ENCODE measurements at places on chromosomes 2 and 18. TPM values are rescaled to one million over a fixed set of nuclear protein-coding genes. Genes with fewer than 3 reads are reported as not detected.

Gene FOXD4L1
- total RNA-seq = 0.16 TPM

DNA sequence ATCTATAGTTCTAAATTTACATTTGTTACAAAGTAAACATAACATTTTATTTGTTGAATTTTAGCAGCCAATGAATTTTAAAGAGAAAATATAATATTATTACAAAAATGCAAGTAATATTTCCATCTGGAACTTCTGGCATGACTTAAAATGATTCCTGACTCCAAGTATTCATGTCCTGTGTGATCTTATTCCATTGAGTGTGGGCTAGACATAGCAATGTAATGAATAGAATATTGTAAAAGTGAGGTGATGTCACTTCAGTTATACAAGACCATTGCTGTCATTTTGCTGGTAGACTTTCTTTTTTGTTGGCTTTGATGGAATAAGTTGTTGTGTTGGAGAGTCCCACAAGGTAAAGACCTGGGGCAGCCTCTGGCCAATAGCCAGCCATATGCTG is 912.2 kb upstream of the PIK3C3 start:
- H3K27me3 ChIP-seq = no peaks in the 10 kb centered on the region
- DNase-seq = no peak
- no peak overlapping the region for H3K27ac ChIP-seq
- H3K4me3 ChIP-seq = no peak overlapping the region
- no peaks in the 10 kb centered on the region for H3K4me1 ChIP-seq

- no peak for DNase-seq
- no peaks in the 10 kb centered on the region for H3K36me3 ChIP-seq
- no peak overlapping the region for H3K4me3 ChIP-seq
- H3K4me1 ChIP-seq = no peaks in the 10 kb centered on the region
Measured at GRCh38 chr2:165825041-165825440, 31.0 kb upstream of the GALNT3 start.

- H3K36me3 ChIP-seq = peaks cover 5% of the 10 kb centered on the region
- H3K4me3 ChIP-seq = no peak overlapping the region
- no peaks in the 10 kb centered on the region for H3K27me3 ChIP-seq
- no peaks in the 10 kb centered on the region for H3K4me1 ChIP-seq
- peak; percentile 5 for DNase-seq
Measured at GRCh38 chr18:79738581-79739439, 58.9 kb upstream of the KCNG2 start.

DNA sequence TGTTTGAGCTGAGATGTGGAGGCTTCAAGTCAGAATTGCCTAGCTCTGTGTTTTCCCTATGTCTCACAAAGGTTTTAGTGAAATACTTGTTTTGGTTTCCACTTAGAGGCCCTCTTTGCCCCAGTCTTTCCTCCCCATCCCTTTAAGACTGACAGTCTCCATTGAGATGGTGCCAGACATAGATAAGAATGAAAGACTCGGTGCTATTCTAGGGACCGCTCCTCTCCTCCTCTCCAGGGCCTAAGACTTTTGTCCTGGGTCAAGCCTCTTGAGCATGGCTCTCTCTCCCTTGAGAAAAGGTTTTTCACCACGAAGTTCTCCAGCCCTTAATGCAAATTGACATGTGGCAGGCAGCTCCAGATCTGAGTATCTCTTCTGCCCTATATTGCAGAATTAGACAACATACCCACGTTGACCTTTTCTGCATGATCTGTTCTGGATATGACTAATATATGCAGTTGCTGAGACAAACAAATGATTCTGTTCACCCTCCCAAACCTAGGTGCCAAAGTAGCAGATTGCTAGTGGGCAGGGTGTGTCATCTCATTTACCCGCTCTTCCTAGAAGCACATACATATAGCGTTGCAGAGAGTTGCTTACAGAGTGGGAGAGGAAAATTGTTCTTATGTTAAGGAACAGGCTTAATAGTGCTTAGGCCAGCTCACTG is 47.5 kb upstream of the ACSL3 start:
- no peaks in the 10 kb centered on the region for H3K4me1 ChIP-seq
- no peak for DNase-seq
- H3K27ac ChIP-seq = no peak overlapping the region
- no peaks in the 10 kb centered on the region for H3K27me3 ChIP-seq
- H3K4me3 ChIP-seq = no peak overlapping the region

- H3K36me3 ChIP-seq = no peaks in the 10 kb centered on the region
- H3K4me3 ChIP-seq = no peak overlapping the region
- DNase-seq = no peak
- no peaks in the 10 kb centered on the region for H3K27me3 ChIP-seq
Measured at GRCh38 chr18:36766836-36767235, 62.0 kb downstream of the TPGS2 start.

DNA sequence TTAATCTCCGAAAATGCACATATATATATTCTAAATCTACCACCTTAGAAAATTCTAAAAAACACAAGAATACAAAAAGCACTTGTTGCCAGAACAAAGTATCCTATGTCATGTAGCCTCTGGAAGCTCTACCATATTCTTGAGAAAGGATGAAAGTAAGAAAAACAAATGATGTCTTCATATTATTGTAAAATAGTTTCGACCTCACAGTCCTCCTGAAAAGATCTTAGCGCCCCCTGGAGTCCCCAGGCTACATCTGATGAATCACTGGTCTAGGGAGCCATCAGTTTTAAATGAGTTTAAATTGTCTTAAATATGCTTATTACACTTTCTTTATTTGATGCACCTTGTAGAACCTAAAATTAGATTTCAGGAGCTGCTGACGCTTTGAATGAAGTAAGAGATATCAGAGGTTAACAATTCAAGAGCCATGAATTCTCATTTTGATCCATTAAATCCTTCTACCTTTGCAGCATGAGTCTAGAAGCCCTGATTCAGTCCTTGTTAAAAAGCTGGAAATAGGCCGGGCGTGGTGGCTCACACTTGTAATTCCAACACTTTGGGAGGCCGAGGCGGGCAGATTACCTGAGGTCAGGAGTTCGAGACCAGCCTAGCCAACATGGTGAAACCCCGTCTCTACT is 138.8 kb downstream of the MCFD2 start:
- H3K4me1 ChIP-seq = peaks cover 10% of the 10 kb centered on the region
- peak; percentile 55 for DNase-seq
- no peak overlapping the region for H3K27ac ChIP-seq
- no peaks in the 10 kb centered on the region for H3K36me3 ChIP-seq
- no peaks in the 10 kb centered on the region for H3K27me3 ChIP-seq
- no peak overlapping the region for H3K4me3 ChIP-seq

DNA sequence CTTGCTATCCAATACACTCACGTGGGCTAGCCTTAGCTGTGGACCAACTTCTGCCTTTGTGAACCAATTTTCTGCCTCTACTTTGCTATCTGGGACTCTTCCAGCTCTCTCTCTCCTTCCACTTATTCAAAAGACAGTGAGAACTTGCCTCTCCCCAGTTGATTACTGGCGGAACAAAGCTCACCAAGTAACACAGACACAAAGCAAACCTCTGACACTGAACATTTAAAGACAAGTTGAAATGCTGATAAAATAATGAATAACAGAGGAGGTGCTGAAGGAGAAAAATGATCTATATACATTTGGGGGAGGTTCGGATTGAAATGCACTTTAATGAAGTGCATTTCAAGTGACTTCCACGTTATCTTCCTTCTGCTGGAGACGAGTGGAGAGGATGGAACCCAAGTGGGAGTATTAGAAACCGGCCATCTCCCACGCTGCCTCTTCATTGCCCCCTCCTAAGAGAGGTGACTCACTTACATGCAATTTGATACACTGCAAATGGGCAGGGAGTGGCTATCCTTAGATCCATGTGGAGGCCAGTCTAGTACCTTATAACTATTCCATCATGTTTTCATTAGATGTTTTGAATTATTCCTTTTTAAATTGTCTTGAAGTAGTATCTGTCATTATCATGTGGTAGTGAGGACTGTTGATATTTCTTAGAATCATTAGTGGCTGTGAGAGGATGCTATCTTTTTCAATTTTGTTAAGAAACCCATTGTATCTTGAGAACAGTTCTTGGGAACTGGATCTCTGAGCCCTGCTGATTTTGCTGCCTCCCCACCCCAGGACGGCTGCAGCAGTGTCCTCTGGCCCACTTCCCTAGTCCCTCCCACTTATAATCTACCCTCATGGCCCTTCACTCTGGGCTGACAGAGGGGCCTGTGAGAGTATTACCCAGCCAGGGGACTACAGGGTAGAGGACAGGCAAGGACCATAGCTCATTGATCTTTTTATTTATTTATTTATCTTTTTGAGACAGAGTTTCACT is 6.0 kb upstream of the GLI2 start:
- no peak overlapping the region for H3K4me3 ChIP-seq
- H3K4me1 ChIP-seq = no peaks in the 10 kb centered on the region
- H3K36me3 ChIP-seq = no peaks in the 10 kb centered on the region
- DNase-seq = no peak

DNA sequence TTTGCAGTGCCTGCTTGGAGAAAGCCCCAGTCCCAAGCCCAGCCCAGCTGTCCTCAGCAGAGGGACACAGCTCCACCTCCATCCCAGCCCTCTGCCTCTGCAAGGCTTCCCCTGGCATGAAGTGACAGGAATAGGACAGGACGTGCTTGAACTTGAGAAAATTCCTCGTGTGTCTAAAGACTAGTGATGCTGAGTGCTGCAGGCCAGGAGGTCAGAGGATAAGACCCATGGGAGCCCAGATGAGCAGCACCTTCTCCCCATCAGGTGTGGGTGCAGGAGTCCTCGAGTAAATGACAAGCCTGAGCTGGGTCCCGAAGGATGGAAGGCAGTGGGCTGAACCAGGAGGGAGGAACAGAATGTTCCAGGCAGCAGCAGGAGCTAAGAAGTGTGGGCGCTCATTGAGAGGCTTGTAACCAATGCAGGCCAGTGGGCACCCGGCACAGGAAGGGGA is 67.8 kb upstream of the UXS1 start:
- H3K36me3 ChIP-seq = no peaks in the 10 kb centered on the region
- no peaks in the 10 kb centered on the region for H3K27me3 ChIP-seq
- no peak for DNase-seq
- H3K4me3 ChIP-seq = no peak overlapping the region

DNA sequence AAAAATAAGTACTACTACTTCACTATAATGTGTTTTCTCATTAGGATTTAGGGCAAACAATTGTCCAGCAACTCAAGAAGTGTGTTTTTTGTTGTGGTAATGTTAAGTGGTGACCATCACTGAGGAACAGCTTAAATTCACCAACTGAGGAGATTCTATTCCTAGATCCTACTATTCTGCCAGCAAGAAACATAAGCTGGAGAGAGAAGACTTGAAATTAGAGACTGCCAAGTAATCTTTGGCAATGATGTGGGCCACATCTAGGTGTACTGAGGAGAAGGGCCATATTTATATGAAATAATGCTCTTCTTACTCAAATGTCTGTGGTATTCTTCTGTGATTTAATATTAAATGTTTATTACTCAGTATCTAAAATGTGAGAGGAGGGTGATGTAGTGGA is 44.3 kb upstream of the MSTN start:
- no peak overlapping the region for H3K27ac ChIP-seq
- H3K27me3 ChIP-seq = no peaks in the 10 kb centered on the region
- no peaks in the 10 kb centered on the region for H3K4me1 ChIP-seq

DNA sequence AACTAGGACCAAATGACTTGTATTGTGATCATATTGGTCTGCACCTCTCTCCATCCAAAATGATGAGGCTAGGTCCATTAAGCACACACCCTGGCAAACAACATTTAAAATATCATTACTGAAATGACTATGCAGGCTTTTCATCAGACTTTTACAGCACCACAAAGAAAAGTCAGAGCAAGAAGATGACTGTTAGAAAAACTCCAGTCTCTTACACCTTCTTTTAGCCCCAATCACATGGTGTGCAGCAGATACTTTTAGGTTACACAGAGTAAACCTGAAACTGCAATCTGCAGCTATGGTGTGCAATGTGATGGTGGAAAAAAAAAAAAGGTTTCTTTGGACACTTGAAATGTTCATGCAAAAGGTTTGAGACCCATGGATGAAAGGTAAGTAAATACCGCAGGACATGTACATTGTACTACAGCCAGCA is 5.4 kb upstream of the POLI start:
- H3K36me3 ChIP-seq = no peaks in the 10 kb centered on the region
- no peak overlapping the region for H3K27ac ChIP-seq
- no peaks in the 10 kb centered on the region for H3K27me3 ChIP-seq
